ENCODE measurements at places on chromosomes 3 and 15.

DNA sequence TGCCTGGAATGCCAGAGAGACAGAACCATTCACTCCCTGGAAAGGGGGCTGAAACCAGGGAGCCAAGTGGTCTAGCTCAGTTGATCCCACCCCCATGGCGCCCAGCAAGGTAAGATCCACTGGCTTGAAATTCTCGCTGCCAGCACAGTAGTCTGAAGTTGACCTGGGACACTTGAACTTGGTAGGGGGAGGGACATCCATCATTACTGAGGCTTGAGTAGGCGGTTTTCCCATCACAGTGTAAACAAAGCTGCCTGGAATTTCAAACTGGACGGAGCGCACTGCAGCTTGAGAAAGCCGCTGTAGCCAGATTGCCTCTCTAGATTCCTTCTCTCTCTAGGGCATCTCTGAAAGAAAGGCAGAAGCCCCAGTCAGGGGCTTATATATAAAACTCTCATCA is 310.7 kb upstream of the DPPA4 start:
- DNase-seq: no peak

DNA sequence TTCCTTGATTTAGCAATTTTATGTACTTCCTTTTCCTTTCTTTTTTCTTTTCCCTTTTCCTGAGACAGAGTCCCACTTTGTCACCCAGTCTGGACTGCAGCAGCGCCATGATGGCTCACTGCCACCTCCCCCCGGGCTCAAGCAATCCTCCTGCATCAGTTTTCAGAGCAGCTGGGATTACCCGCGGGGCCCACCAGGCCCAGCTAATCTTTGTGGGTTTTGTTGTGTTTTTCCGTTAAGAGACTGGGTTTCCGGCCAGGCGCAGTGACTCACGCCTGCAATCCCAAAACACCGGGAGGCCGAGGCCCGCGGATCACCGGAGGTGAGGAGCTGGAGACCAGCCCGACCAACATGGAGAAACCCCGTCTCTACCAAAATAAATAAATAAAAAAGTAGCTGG is 17.7 kb downstream of the GOLGA8S start:
- no peak for DNase-seq

DNA sequence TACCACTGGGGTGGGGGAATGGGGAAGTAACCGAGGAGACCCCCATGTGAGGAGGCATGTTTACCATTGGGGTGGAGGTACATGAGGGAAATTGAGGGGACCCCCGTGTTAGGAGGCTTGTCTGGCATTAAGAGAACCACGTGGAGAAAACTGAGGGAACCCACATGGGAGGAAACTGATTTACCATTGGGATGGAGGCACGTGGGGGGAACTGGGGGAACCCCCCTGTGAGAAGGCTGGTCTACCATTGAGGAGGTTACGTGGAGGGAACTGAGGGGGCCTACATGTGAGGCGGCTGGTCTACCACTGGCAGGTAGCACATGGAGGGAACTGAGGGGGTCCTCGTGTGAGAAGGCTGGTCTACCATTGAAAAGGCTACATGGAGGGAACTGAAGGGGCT is 159.4 kb downstream of the FBLN2 start:
- DNase-seq: no peak

DNA sequence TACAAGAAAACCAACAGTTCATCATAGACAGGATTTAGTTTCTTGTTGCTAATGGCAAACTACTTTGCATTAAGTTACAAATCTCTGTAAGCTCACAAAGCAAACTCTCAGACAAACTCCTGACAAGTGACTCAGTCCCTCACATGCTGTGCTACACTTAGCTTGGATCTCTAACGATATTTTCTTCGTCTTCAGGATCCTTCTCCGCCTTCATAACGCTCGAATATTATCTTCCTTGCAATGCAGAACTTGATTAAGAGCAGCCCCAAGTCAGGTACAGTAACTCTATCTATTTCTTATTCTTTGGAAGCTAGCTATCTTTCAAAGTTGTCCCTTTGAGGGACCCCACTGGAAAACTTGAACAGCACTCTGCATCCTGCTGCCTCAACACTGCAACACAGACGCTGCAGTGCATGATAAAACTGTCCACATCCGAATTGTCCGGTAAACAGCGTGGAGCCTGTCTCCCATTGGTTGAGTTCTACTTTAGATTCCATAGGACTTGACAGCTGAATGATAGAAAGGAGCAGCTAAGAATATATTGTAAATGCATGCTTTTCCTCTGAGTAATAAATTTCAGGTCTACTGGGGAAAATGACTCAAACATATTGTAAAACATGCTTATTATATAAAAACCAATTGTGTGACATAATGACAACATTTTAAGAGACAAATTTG is 61.3 kb downstream of the UACA start:
- no peak for DNase-seq

GRCh38 chr3:12159227-12159601 is 502 bp upstream of the TIMP4 start:
- peak; percentile 87 for DNase-seq

DNA sequence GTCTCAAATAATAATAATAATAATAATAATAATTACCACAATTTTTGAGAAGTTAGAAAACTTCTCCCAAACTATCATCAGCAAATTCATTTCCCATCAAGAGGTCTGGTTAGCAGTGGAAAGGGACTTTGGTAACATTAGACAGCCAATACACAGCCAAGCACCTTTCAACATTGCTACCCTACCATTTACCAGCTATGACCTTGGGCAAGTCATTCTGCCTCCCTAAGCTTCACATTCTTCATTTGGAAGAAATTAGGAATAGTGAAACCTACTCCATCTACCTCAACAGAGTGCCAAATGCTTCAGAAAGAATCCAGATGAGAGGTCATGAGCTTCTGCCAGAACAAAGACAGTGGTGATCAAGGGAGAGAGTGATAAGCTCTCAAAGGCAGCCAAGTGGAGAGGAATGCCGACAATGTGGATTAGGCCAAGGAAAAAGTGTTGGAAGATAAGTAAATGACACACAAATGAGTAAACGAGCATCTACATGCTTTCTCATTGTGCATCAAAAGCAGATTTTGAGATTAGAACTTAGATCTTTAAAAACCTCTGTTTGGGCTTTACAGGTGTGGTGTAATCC is 42.9 kb upstream of the LPP start:
- DNase-seq: no peak

GRCh38 chr15:96411056-96412031 is 80.8 kb downstream of the NR2F2 start:
- no peak for DNase-seq

DNA sequence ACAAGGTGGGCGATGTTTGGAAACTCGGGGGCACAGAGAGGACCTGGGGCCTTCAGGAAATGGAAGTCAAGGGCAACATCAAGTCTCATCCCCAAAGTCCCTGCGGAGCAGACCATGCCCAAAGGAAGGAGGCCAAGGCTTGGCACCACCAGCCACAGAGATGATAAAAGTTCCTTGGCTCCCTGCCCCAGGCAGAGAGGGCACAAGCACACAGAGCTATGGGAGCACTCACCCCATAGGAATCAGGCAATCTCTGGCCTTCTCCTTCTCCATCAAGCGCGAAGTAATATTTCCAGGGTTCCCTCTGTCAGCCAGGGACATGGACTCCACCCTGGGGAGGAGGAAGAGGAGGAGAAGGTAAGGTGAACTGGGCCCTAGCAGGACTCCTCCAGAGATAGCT is 7.9 kb downstream of the ACAA1 start:
- DNase-seq: no peak

- DNase-seq: no peak
Measured at GRCh38 chr3:23837691-23838090, 31.9 kb downstream of the UBE2E1 start.

DNA sequence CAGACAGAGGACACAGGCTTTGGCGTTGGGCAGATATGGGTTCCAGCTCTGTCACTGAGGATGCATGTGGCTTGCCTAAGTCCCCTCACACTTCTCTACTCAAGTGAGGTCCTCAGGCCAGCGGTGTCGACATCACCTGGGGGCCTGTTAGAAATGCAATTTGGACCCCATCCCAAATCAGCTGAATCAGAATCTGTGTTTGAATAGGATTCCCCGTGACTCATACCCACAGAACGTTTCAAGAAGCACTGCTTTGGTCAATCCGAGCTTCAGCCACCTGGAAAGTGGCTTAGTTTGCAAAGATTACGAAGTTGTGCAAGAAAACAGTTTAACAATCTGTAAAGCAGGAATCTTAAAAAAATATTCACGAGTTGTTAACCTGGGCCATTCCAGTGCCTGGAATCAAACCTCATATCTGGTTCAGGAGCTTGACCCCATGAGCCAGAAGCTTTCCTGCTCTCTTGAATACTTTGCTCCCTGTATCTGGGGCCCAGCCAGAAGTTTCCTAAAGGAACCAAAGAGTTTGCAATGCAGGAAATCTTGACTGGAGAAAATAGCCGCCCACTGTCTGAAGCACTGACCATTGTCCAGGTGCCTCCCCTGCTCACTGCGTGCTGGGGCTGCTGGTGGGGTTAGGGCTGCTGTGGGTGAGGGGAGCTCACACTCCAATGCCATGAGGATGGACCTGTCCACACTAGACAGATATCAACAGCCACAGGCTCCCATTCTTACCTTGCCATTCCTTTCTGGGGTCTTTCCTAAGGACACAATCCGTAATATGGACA is 208.5 kb upstream of the LINGO1 start:
- no peak for DNase-seq

DNA sequence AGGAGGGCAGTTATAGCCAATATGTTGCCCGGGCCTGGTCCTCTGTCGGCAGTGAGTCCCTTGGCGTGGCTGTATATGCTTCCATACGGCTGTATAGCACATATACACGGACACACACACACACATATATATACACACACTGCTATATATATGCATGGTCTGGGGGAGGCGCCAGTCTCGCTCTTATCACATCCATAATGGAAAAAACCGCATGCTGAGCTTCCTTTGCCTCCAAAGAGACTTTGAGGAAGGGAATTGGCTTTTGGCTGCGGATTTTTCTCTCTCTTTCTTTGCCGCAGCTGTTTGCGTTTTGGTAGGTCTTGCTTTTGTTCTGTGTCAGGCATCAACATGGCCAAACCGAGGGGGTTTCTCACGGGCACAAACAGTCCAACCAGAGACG is 11.3 kb upstream of the TMEM115 start:
- peak; percentile 32 for DNase-seq

- peak; percentile 24 for DNase-seq
Measured at GRCh38 chr3:149401212-149401925, 23.9 kb upstream of the TM4SF1 start.

- DNase-seq: no peak
Measured at GRCh38 chr15:34984889-34985630, 3.0 kb downstream of the ZNF770 start.

- no peak for DNase-seq
Measured at GRCh38 chr15:86903642-86904421, 824.2 kb downstream of the AGBL1 start.

DNA sequence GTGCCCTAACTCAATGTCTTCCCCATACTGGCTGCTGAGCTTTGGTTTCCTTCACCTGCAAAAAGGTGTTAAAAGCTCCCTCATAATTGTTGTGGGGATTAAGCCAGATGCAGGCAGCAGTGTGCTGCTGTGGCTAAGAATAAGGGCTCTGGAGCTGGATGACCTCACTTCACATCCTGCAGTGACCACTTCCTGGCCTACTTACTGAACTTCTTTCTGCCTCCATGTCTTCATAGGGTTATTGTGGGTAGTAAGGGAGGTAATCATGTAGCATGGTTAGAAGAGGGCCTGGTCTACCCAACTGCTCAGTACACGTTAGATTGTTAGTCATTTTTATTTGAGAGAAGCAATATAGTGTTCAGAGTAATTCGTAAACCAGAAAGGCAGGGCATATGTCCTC is 18.4 kb downstream of the GYG1 start:
- no peak for DNase-seq

DNA sequence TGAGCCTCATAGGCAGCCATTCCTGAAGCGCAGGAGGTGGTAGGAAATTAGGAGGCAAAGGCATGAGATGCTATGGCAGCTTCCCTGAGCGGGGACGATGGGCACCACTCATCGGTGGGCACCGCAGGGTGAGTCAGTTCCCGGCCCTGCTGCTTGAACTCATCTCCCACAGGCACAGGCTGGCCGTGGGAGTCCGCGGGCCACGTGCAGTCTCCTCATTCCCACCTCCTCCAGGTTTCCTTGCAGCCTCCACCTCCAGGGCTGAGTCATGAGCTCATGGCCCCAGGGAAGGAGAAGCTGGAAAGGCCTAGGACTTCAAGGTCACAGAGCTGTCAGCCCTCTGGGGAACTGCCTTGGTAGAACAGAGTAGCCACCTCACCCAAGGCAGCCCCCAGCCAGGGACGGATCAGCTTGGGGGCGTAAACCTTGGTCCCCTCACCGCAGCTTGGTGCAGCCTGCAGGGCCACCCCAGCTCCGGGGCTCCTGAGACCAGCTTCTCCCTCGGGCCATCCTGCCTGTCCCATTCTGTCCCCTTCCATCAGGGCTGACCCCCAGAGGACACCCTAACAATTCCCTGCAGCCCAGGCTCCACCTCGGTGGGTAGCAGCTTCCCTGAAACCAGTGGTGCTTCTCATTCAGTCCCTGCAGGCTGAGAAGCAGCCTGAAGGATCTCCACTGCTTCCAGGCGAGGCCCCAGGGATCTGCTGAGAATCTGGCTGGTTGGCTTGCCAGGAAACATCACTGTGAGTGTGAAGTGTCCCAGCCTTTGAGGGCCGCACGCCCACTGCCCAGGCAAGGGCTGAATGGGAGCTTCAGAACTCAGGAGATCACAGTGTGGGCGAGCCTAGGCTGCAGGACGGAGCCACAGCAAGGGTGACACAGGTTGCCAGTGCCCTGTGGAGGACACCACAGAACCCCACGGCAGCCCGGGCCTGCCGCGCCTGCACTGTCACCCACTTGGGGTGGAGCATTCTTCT is 150.7 kb upstream of the MEF2A start:
- no peak for DNase-seq

DNA sequence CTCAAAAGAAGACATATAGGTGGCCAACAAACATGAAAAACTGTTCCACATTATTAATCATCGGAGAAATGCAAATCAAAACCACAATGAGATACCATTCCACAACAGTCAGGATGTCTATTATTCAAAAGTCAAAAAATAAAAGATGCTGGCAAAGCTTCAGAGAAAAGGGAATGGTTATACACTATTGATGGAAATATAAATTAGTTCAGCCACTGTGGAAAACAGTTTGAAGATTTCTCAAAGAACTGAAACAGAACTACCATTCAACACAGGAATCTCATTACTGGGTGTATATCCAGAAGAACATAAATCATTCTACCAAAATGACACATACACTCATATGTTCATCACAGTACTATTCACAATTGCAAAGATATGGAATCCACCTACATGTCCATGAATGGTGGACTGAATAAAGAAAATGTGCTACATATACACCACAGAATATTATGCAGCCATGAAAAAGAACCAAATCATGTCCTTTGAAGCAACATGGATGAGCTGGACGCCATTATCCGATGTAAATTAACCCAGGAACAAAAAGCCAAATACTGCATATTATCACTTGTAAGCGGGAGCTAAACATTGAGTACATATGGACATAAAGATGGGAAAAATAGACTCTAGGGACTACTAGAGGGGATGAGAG is 32.7 kb upstream of the DGKG start:
- no peak for DNase-seq

- DNase-seq: peak; percentile 45
Measured at GRCh38 chr3:139982404-139982803, 47.4 kb downstream of the CLSTN2 start.

GRCh38 chr3:171986757-171987518 is 52.4 kb upstream of the FNDC3B start:
- no peak for DNase-seq

- no peak for DNase-seq
Measured at GRCh38 chr3:110504901-110505300, 566.7 kb upstream of the NECTIN3 start.
